Thymus (tissue), 14 donors: ENCODE measurements at places on chromosomes 12 and 14. TPM values are rescaled to one million over a fixed set of nuclear protein-coding genes. Genes with fewer than 3 reads are reported as not detected.

- no peak for DNase-seq
These were observed 85.7 kb upstream of the TBX3 start for GRCh38 chr12:114769634-114770033.

GRCh38 chr12:44224399-44225148, 388.7 kb downstream of the TMEM117 start:
- no peak for DNase-seq

The SMIM41 gene
- 0.14 TPM for polyA plus RNA-seq

The MRPL51 gene
- polyA plus RNA-seq, result 136 TPM

The PRPH gene
- polyA plus RNA-seq, result 1.6 TPM

The AQP2 gene
- polyA plus RNA-seq, result 0.05 TPM

DNA sequence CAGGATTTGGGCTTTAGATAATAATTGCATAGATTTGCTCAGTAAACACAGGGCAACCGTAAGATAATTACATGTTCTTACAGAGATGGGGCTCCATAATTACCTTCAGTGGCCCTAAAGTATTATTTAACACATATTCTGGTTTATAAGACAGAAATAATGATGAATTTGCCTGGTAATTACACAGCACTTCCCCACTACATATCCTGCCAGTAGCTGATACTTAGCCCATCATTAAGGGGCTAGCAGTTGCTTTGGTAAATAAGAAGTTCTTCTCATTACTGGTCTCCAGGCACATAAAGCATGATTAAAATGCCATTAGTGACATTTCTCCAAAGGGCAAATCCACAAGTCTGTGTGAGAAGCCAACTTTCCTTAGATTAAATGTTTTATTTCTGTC, 158.7 kb downstream of the NUAK1 start:
- no peak for DNase-seq

GRCh38 chr12:42857106-42857505, 267.6 kb upstream of the PRICKLE1 start:
- no peak for DNase-seq

The LTB4R gene
- 73.3 TPM for polyA plus RNA-seq

DNA sequence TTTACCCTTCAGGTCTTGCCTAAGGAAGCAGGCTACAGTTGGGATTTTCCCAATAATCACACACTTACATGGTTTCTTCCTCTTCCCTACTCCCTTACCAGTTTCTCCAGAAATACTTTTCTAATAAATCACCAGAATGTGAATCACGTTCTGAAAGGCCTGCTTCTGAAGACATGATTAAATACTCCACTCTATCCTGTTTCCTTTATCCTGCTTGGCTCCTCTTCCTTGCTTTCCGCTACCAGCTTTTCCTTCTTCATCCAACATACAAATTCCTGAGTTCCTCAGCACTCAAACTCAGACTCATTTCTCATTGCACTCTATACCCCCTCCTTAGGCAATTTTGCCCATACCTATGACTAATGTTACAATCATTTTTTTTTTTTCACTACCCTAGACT, 118.3 kb downstream of the MGAT4C start:
- DNase-seq, result no peak

The SLC10A1 gene
- 0.02 TPM for polyA plus RNA-seq

DNA sequence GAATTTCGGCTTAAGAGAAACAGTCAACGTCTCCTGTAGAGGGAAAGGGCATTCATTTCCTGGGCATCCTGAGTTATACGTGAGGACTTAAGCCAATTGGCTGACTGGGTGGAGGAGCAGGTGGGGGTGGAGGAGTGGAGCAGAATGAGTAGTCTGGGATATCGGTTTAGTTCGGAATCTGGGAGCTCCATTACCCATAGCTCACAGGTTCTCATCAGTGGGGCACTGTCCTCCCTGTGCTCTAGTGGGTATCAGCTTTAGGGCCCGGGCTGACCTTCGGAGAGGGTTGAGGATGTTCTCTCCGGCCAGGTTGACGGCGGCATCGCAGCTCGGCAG, 704 bp downstream of the SDR39U1 start:
- no peak for DNase-seq

The PPM1H gene
- polyA plus RNA-seq, result 7.8 TPM

- DNase-seq, result no peak
These were observed 12.8 kb upstream of the SMARCD1 start for GRCh38 chr12:50072198-50072907.

DNA sequence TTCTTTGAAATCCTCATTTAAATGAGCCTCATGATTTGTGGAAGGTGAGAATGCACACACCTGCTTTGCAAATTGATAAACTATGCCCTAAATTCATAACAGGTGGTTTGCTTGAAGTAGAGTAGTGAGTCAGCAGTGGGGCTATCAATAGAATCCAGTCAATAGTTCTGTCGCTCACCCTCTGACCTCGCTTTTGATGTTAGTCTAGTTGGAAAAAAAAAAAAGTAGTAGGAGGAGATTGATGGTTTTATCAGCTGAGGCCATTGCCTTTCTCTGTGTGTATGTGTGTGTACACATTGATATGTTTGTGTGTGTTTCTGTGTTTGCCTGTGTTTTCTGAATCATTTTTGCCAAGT, 267.3 kb downstream of the SNAPC1 start:
- DNase-seq, result no peak

DNA sequence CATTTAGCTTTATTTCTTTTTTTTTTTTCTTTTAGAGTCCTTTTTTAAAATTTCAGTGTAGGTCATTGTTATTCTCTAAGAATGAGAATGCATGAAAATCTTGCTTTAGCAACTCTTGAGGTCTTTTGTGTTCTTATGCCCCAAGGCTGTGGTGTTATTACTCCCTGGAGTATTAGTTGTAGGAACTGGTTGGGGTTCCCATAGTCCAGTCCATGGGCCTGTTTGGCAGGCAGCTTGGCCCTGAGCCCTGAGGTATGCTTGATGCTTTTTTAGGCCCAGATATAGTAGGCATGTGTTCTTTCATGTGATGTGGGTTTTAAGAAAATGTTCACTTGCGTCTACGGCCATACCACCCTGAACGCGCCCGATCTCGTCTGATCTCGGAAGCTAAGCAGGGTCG, 1.6 kb downstream of the FAM234B start:
- no peak for DNase-seq

The ACOT6 gene
- 0.05 TPM for polyA plus RNA-seq

GRCh38 chr12:53174881-53175491, 5.5 kb upstream of the ZNF740 start:
- no peak for DNase-seq

DNA sequence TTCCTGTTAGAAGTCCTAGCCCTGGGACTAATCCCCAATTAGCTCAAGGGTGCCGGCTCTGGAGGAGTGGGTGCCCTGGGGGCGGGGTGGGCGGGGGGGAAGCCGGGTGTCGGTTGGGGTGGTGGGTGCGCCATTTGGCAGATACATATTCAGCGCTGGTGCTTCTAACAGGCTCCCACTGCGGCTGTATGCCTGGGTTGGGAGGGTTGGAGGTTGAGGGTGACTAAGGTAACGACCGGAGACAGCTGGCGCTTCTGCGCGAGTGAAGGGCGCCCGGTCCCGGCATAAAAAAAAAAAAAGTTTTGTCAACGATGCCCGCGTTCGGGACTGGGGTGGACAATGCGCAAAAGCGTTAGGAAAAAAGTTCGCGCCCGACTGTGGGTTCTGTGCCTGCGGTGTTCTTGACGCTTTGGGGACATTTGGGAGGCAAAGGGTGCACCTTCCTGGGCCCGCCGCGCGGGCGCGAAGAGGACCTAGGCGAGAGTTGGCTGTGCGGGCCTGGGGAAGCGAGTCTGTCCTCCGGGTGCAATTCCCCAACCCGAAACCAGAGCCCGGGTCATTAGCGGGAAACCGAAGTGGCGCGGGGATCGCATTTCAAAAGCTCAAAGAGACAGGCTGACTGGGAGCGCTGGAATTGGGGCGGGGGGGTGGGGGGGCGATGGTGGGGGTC, 19.2 kb downstream of the TBX3 start:
- DNase-seq, result no peak

DNA sequence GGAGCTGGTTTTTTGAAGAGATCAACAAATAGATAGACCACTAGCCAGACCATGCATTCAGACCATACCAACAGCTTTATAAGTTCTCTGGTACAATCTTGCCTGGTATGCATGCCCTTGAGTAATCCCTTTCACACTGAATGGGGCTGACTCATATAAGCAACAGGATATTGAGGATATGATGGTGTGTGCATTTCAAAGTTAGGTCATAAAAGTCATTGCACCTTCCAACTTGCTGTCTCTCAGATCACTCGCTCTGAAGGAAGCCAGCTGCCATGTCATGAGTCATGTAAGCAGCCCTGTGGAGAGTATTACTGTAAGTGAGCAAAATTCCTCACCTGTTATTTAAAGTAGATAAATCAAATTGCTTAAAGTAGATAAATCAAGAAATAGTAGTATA, 45.0 kb upstream of the OR6J1 start:
- no peak for DNase-seq

The BAG5 gene
- 12.5 TPM for polyA plus RNA-seq

DNA sequence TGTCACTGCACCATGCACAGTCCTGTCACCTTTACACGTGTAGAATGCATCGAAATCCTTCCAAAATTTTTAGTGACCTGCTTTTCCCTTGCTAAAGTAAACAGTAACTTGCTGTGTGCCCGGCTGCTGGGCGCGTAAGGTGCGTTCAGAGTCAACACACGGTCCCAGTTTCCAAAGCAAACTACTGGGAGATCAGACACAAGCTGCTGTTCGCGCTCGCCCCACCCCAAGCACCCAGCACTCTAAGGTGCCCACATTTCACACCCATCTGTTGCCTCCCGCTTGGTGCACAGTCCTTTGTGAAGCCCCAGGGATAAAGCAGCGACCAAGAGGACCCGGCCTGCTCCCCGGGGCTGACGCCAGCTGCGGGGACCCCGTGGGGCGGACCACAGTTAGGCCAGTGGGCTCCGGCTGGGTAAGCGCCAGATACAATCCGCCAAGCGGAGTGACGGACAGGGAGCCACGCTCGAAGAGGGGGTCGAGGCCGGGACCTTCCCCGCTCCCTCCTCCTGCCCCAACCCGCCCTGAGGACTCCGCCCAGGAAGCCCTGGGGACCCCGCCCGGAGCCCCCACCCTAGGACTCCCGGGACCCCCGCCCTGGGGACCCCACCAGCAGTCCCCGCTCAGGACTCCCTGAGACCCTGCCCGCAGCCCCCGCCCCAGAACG, 633 bp downstream of the STX2 start:
- no peak for DNase-seq

DNA sequence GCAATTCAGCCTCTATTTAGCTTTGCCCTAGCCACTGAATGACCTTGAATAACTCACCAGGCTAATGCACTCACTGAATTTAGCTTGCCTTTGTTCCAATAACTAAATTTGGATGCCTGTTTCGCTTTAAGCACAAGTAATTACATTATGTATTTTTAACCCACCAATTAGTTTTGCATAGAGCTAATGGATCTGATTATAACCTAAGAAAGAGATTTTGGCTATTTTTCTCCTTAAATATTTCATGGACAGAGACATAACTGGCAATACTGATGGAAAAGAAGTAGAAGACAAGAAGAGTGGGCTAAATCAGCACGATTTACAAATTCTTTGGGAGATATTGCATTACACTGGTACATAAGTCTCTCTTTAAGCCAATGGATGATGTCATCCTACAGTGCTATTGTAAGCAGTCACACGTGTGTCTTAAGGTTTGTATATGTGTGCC, 85.7 kb downstream of the AKAP6 start:
- DNase-seq, result no peak

- DNase-seq, result no peak
These were observed 69.8 kb upstream of the IFNG-AS1 start for GRCh38 chr12:67919406-67919805.

DNA sequence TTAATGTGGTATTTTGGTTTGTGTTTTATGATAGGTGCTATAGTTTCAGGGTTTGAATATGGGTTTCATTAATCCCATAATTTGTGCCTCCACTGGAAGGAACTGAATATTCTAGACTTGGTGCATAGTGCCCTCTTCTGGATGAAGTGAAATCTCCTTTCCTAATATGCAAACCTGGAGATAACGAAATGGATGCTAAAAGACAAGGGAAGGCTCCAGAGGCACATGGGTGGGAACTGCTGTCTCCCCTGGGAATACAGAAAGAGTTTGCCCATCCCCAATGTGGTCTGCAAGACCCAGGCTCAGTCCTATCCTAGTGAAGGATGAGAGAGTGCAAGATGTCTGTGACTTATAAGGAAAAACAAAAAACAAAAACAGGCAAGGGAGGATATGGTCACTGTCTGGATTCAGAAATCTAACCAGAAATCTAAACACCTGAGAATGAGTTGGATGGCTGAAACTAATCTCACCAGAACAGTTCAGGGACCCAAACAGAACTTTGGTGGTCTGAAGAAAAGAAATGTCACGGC, 142.3 kb upstream of the TMPO start:
- peak; percentile 13 for DNase-seq

DNA sequence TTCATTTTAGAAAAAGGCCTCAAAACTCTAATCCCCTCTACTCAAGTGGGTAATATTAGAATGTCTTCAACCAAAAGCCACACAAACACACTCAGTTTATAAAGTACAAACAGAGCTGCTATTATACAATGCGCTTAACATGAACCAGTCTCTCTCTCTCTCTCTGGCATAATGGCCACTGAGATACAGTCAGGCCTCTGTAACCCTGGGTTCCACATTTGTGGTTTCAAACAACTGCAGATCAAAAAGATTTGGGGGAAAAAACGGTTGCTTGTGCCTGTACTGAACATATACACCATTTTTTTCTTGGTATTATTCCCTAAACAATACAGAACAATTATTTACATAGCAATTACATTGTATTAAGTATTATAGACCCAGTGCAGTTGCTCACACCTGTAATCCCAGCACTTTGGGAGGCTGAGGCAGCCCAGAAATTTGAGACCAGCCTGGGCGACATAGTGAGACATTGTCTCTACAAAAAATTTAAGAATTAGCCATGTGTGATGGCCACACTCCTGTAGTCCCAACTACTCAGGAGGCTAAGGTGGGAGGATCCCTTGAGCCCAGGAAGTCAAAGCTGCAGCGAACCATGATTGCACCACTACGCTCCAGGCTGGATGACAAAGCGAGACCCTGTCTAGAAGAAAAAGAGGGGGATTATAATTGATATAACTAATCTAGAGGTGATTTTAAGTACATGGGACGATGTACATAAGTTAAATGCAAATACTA, 5.6 kb downstream of the SLC11A2 start:
- peak; percentile 54 for DNase-seq

GRCh38 chr14:91332171-91332985, 85.2 kb downstream of the CCDC88C start:
- no peak for DNase-seq

GRCh38 chr14:24179961-24180796, 8.3 kb downstream of the REC8 start:
- DNase-seq, result no peak
